ENCODE measurements at places on chromosomes 5 and 9.

DNA sequence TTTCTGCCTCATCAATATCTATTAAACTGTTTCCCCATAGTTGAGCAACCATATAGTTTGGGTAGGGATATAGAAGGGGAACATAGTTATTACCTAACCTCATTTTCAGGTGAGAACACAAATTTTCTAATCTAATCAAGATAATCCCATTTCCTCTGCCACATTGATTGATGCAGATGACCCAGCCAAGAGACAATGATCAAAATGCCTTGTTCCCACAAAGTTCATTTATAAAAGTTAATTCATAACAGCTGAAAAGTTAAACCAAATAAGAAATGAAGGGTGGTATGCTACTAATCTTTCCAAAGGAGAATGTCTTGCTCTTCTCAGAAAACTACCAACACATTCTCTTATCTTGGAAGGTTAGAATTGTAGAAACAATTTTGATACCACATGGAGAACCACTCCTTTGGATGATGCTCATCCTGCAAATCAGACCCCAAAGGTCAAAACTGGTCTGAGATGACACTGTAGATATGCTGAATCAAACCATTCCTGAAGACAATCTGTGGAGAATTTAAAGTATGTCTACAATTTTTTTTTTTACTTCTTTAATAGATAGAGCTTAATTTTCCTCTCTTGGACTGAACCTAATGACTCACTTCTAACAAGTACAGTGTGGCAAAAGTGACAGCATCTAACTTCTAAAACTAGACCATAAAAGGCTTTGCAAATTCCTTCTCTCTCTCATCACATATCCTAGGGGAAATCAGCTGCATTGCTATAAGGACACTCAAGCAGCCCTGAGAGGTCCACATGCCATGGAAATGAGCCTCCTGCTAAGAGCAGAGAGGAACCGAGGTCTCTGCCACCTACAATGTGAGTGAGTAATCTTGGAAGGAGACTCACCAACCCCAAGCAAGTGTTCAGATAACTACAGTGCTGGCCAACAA, 586.7 kb upstream of the TUSC1 start:
- no peak for DNase-seq

- no peak for DNase-seq
These were observed 44.3 kb downstream of the CYSTM1 start for GRCh38 chr5:140219068-140219991.

GRCh38 chr9:7608261-7608660, 191.3 kb downstream of the DMAC1 start:
- DNase-seq: no peak

DNA sequence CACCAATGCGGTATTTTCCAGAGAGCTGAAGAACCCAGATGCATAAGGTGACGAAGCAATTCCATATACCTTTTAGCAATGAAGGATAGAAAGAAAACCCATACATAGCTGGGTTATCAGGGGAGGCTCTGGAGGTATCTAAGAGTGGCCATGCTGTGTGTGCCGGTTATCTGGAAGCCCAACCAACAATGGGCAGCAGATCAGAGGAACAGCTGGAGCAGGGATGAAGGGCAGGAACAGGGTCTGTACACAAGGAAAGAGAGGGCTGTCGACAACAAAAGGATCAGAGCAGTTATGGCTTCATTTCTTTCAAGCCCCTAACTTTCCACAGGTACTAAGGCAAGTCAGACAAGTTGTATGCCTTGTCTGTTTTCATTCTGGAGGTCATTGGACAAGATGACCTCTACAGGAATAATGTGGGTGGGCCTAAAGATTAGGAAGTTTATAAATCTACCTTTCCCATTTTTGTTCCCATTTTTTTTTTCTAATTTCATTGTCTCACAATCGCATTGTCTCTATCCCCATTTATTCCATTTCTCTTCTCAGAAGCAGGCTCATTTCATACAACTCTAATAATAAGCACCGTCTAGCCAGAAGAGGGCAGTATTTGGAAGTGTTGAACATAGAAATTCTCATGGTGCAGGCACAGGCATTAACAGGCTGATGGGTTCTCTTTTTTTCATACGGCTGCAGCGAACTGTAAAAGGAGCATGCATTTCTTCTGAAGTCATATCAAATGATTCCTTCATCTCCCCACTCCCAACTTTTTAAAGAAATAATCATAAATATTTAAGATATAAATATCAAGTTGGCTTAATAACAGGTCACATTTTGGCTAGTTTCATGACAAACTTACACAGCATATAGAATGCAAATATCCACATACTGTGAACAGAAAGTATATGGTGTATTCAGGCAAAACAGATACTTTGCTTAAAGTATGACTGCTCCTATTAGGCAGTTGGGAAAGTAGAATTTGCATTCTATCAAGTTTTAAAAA, 63.5 kb downstream of the ZNF474 start:
- DNase-seq: peak; percentile 63

DNA sequence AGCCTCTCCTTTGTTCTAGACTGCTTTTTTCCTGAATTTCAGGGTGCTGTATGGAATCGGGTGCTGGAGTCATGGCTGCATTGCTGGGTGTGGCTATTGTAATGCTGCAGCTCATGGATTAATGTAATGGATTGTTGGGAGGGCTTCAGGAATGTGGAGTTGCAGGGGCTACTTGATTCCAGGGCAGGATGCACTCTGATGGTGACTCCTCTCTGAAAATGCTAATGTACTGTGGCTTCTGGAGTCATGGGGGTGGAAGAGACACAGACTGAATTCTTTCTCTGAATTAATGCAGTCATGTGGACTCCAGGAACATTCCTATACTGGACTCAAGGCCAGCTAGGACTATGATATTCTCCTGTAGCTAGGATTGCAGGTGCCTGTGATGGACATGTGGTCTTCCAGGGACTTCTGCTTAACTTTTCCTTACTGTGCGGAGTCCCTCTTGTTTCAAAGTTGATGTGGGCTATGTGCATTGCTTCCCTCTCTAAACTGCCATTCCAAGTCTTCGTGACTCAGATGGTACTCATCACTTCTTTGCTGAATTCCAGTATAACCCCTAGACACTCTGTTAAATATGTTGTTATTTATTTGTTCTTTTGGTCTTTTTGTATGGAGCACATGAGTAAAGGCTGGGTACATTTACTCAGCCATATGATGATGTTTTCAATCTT, 396.2 kb downstream of the KCTD16 start:
- DNase-seq: no peak

- DNase-seq: peak; percentile 75
These were observed 31.4 kb upstream of the EGFL7 start for GRCh38 chr9:136631038-136632000.

DNA sequence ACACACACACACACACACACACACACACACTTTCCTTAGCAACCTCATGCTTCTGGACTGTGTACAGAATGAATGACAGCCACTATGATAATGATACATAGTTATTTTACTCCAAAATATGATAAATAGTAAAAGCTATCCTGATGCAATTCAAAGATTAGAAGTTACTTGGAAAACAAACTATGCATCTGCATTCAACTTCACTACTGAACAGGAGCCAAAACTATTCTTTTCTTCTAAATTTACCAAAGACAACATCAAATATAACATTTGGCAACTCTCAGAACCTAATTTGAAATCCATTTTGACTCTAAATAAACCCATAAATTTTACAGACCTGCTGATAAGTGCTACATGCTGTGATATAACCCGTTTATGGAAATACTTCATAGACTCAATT, 33.3 kb downstream of the GLIS3 start:
- no peak for DNase-seq
